Muscle of arm (tissue), 14 donors: ENCODE measurements at places on chromosomes 5 and 9.
A peak's percentile ranks its signal among the peaks of the same experiment; 100 is the strongest.

DNA sequence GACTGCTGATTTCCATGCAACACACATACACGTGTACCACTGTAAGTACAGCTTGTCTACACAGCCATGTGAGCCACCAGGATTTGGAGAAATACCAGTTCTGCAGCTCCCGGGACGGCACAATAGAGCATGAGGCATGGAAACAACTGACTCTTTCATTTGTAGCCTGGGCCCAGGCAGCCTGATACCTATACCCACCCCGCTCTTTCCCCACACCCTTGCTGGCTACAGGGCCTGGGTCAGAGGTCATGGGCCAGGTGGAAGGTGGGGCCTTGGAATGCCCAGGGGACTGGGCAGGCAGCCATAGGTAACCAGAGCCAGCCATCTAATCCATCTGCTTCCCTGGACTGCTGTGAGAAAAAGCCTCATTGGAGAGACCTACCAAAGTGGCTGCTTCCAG, 39.0 kb upstream of the ZSWIM6 start:
- DNase-seq = no peak

GRCh38 chr5:127849891-127850290, 146.7 kb downstream of the CCDC192 start:
- DNase-seq = no peak

DNA sequence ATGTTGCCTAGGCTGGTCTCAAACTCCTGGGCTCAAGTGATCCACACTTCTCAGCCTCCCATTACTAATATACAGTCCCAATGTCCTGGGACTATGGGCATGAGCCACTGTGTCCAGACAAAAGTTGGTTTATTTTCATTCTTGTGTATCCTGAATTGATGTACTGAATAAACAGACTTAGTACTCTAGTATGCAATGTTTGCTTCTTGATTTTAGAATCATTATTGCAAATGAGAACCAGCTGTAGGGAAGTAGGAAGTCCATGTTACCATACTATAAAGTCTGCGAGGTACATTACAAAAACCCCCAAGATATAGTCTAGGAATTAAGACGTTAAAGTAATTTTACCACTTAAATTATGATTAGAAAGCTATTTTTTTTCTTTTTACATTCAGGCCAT, 334.6 kb upstream of the KLF9 start:
- no peak for DNase-seq

DNA sequence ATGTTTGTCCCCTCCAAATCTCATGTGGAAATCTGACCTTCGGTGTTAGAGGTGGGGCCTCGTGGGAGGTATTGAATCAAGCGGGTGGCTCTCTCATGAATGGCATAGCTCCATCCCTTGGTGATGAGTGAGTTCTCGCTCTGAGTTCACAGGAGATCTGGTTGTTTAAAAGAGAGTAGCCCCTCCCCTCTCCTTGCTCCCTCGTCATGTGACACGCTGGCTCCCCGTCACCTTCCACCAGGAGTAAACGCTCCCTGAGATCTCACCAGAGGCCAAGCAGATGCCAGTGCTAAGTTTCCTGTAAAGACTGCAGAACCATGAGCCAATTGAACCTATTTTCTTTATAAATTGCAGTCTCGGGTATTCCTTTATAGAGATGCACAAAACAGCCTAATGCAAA, 74.5 kb downstream of the RASEF start:
- DNase-seq = no peak

GRCh38 chr9:114335745-114336144, 6.1 kb downstream of the ORM2 start:
- DNase-seq = no peak

GRCh38 chr5:180291234-180291940, 496 bp downstream of the MAPK9 start:
- DNase-seq = no peak

- no peak for DNase-seq
Measured at GRCh38 chr9:84953252-84953773, 283.8 kb downstream of the NTRK2 start.

GRCh38 chr5:33997331-33997983, 10.4 kb downstream of the AMACR start:
- DNase-seq = peak; percentile 76

- no peak for DNase-seq
Measured at GRCh38 chr9:90927496-90927895, 125.9 kb downstream of the SYK start.

- no peak for DNase-seq
Measured at GRCh38 chr5:174453690-174454089, 270.7 kb upstream of the MSX2 start.

DNA sequence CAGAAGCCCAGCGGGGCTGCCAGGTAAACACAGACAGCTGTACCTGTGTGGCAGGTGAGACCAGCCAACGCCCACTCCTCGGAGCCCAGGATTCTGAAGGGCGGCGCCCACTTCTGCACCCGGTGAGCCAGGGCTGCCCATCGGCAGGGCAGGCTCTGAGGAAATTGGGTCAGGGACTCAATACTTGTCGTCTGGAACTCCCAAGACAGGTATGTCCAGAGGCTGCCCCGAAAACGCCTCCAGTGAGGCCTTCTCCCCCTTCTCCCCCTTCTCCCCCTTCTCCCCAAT, 19.8 kb downstream of the GLT6D1 start:
- DNase-seq = no peak

DNA sequence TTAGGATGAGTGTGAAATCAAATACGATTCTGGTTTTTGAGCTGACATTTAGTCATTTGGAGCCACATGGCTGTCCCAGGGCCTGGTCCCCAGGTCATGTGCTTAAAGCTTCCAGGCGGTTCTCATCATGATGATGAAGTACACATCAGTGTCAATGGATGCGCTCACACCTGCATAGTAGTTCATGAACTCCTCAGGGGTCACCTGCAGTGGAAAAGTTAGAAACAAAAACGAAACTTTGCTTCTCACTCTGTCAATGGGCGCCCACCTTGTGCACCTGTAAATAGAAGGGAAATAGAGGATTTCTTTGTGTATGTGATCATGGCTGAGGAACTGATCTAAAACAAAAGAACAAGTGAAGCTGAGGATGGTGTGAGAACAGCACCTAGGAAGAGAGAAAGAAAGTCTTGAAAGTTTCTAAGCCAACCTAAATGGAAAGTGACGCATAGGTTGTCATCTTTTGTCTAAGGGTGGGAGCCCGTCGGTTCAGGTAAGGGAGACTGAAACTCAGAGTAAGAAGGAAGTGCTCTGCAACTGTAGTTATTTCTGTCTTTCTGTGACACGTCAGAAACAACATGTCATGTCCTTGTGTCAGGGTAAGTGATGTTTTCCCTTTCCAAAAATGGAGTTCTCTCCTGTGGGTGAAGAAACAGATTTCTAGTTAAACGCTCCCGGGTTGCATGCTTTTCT, 33.8 kb downstream of the CAPSL start:
- DNase-seq = no peak

- no peak for DNase-seq
Measured at GRCh38 chr9:27278374-27278773, 18.6 kb downstream of the EQTN start.

- no peak for DNase-seq
Measured at GRCh38 chr5:175378444-175379028, 65.4 kb downstream of the DRD1 start.

DNA sequence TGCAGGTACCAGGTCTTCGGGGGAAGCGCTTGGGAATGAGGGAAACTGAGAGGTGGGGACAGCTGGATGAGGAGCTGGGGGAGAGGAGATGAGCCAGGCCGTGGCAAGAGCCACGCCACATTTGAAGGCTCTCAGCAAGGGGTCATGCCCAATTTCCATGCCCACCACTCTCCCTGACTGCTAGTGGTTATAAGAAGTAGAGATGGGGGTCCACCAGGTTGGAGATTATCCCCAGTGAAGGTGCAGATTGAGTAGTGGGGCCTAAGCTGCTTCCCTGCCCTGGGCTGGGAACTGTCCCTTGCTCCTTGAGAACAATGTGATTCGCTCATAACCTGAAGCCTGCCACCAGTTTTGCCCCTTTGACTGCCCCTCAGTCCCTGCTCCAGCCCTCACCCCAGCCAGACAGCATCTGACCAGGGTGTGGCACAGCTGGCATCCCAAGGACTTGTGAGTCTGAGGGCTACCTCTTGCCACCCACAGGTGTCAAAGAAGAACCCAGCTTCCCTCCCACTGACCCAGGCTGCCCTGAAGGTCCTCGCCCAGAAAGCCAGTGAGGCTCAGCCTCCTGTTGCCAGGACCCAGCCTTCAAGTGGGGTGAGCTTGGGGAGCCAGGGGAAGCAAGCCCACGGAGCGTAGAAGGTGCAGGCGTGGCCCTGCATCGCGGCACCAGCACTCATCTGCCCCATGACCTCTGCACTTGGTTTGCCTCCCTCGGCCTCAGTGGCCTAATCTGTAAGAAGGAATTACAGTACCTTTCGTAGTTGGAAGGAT, 21.5 kb downstream of the CD74 start:
- no peak for DNase-seq

- DNase-seq = no peak
Measured at GRCh38 chr5:1320436-1321344, 24.2 kb downstream of the CLPTM1L start.

GRCh38 chr5:109574985-109575384, 114.7 kb upstream of the MAN2A1 start:
- no peak for DNase-seq

GRCh38 chr9:86550401-86550800, 196.2 kb upstream of the TUT7 start:
- DNase-seq = no peak

DNA sequence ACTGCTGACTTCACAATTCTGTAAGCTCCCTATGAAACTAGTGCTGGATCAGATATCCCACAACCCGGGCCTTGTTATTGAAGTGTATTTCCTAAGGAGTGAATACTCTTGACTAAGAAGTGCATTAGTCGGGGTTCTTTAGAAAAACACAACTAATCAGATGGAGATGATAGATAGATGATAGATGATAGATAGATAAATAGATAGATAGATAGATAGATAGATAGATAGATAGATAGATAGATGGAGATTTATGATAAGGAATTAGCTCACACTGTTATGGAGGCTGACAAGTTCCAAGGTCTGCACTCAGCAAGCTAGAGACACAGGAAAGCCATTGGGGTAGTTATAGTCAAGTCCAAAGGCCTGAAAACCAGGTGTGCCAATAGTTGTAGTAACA, 214.6 kb upstream of the COX7C start:
- no peak for DNase-seq

DNA sequence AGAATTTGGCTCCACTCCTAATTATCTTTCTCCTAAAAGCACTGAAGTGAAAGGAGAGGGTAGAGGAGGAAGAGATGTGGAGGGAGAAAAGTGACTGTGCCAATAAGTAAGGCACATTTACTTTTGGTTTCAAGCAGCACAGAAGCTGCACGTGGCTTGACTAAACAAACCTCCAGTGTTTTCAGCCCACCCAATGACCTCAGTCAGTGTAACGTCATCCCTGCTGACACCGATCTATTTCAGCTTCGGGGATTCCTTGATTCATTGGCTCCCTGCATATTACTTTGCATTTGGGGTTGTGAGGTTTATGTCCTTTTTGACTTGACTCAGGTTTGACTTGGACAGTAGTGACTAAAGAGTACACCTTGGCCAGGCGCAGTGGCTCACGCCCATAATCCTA, 35.6 kb upstream of the NIM1K start:
- no peak for DNase-seq

GRCh38 chr9:18299449-18299848, 174.5 kb upstream of the ADAMTSL1 start:
- DNase-seq = no peak

- DNase-seq = no peak
Measured at GRCh38 chr5:180136630-180137381, 65.2 kb upstream of the RNF130 start.

DNA sequence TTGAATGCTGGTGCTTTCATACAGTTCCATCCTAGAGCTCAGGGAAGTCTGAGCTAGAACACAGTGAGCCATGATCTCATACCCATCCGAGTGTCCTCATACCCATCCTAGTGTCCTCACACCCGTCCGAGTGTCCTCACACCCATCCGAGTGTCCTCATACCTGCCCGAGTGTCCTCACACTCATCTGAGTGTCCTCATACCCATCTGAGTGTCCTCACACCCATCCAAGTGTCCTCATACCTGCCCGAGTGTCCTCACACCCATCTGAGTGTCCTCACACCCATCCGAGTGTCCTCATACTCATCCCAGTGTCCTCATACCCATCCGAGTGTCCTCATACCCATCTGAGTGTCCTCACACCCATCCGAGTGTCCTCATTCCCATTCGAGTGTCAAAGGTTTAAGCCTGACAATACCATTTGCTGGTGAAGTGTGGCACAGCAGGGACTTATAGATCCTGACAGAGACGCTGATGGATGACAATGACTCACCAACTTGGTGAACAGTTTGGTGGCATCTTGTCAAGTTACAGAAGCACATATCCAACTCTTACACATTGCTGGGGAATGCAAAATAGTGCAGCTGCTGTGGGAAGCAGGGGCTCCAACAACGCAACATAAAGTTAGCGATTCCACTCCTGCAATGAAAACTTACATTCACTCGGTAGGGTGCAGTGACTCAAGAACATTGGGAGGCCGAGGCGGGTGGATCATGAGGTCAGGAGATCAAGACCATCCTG, 77.0 kb upstream of the COL5A1 start:
- no peak for DNase-seq

- no peak for DNase-seq
Measured at GRCh38 chr5:98964621-98965020, 35.8 kb upstream of the CHD1 start.

GRCh38 chr5:6274846-6275543, 103.4 kb downstream of the MED10 start:
- DNase-seq = no peak

DNA sequence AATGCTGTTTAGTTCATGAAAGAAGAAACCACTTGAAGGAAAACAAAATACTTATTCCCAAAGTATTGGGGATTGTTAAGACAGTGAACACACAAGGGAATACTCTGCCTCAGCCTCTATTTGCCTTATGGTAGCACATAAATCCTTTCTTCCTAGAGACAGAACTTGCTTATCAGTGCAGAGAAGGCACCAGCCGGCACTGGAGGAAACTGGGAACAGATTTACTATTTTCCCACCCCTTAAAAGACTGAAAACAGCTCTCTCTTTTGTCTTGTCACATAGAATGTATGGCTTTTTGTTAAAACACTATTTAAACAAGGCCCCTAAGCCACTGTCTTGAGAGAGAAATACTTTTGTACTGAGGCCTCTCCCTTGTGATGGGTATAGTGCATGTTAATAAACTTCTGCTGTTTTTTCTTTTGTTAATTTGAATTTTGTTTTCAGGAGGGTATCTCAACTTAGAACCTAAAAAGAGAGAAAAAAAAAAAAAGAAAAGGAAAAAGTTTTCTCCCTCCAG, 40.7 kb upstream of the EDIL3 start:
- no peak for DNase-seq

DNA sequence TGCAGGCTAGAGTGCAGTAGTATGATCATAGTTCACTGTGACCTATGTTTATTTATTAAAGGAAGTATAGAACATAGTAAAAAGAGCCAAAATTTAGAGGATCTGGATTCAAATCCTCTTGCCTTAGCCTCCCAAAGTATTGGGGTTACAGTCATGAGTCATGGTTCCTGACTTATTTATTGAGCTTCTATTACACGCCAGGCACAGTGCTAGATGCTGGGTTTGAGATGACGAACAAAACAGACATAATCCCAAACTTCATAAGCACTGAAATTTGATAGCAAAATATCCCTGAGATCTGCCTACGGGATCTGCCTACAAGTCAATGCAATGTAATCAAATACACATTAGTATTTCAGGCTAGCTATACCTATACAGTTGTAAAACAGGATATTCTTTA, 2.5 kb downstream of the KIAA0825 start:
- DNase-seq = no peak
